ENCODE measurements at places on chromosomes 4 and X. TPM values are rescaled to one million over a fixed set of nuclear protein-coding genes. Genes with fewer than 3 reads are reported as not detected.

FRMD7 gene
- total RNA-seq, result not detected

PNMA3 gene
- 0.13 TPM for total RNA-seq

RNF113A gene
- 15.2 TPM for total RNA-seq

TMEM128 gene
- total RNA-seq, result 15.0 TPM

OPHN1 gene
- 5.5 TPM for total RNA-seq

RNF128 gene
- total RNA-seq, result not detected

FGD1 gene
- total RNA-seq, result 0.77 TPM

SPINK2 gene
- total RNA-seq, result not detected

ITM2A gene
- 95.0 TPM for total RNA-seq

KLB gene
- under 0.01 TPM for total RNA-seq

CXCL8 gene
- 35.7 TPM for total RNA-seq

SULT1E1 gene
- 2.3 TPM for total RNA-seq

EFNB1 gene
- total RNA-seq, result 18.9 TPM

GNRHR gene
- not detected for total RNA-seq

DNA sequence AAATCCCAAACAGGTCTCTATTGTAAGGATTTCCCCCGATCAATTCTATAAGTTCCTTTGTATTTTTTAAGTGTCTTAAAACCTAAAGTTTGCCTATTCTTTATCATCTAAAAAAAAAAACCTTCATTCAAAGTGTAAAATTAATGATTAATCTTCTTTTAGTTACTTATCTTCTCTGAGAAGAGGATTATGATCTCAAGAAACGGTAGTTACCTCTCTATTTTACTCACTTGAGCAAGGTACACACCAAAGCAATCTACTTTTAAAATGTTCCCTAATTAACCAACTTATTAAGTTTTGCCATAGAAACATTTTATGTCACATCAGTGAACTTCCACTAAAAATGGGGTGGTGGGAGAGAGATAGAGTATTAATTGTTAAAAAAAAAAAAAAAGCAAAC lies 15.2 kb upstream of the GALNT7 start:
- no peak for DNase-seq

DNA sequence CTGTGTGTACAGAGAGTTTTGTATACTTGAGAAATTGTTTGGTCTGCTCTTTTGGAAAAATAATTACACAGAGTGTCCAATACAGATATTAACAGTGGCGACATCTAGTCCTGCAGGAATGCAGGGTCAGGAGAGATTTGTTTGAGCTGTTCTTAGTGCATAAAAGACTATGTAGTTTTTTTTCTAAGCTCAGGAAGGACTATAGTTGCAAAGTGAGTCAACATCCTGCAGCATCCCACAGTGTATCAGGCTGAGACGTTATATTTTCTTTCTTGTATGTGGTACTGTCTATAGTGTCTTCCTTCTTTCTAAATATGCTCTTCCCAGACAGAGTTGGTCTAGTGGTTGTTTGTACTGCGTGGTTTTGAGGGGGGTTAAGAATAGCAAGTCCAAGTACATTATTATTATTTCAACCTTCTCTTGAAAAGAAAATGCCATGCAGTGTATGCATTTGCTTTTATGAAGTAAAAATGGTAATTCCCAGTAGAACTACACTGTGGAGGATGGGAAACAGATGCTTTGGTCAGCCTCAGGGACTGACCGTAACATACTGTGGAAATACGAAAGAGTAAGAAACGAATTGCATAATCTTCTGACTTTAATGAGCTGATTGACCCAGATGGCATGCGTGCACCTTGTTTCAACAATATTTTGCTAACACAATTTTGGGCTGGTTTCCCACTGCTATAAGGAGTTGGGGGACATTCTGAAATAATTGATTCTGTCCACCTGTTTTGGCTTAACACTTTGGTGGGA lies 67.4 kb downstream of the DMP1 start:
- DNase-seq, result no peak

GRCh38 chr4:7778510-7779431 lies 160.9 kb downstream of the AFAP1 start:
- DNase-seq, result no peak

DNA sequence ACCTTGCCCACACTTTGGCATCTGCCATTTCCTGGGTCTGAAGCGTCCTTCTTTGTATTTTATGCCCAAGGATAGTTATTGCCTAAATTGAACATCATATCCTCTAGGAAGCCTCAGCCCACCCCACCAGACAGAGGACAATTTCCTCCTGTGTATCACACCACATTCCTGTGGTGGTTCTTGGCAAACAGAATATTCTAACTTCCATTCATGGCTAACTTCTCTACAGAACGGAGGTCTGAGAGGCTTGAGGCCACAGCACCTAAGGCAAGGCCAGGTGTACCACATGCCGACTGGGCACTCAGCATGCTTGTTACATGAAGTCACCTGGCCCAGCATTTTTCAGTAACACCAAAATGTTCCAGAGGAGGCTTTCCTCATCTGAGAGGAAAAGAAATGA lies 42.4 kb downstream of the CD99L2 start:
- no peak for DNase-seq

DNA sequence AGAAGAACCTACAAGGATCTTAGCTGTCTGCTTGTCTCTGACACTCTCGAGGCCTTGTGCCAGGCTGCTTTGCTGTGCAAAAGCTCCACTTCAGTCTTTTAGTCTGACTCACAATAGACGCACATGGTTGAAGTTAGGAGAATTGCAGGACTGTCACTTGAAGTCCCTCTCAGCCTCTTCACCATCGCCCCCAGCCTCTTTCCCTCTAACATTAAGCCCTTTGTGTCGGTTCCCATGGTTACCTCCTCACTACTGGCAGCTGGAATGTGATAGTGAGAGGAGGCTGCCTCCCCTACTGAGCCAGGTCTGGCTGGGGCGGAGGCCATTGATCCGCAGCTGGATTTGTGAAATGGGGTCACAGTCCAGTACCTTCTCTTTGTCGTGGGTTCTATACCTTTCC lies 201.8 kb downstream of the SOWAHB start:
- no peak for DNase-seq

DNA sequence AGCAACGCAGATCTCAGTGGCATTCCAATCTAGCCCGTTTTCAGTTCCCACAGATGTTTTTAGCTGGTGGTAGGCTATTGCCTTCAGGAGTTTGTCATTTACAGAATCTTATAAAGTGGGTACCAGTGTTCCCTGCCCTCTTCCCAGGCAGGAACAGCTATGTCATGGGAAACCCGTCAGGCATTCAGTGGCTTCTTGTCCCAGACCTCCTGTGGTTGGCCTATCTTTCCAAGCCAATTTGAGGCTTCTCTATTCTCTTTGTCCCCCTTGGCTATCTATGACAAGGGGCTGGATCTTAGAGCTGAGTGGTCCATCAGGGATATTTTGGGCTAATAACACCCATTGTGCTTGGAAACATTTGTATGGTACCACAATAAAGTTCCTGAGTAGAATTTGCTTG lies 33.6 kb upstream of the RPL34 start:
- no peak for DNase-seq

- no peak for DNase-seq
Measured at GRCh38 chr4:123298801-123299200, 97.8 kb upstream of the SPRY1 start.

DNA sequence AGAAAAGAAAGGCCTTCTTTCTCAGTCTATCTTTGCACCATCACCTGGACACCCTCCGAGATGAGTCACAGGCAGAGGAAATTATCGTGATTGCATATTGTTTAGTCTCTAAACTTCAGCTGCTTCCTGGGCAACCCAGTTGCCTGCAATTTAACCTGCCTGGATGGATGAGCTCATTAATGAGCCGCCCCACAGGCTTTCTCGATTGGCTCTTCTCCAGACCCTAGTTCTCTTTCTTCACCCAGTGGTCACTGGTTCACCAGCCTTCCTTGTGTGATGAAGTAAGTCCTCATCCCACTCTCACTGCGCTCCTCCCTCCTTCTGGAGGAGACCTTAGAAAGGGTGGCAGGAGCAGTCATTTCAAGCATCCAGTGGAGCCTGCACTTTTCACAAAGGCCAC lies 94.4 kb downstream of the SOWAHB start:
- peak; percentile 30 for DNase-seq

DNA sequence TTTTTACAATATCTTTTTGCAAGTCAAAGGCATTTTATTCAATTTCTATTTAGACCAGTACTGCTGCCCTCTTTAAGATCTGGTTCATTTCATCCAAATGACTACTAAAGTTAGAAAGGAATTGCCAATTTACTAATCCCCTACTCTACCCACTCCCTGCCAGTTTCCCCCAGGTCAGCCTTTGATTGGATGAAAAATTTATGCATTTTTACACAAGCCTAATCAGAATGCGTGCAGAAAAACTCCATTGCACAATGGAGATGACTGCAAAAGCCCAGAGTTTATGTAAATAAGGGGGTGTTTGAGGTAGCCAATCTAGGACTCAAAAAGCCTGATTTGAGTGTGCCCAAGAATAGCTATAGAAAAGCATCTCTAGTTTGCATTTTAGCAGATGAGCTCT lies 310.6 kb downstream of the PABPC4L start:
- DNase-seq, result no peak

DNA sequence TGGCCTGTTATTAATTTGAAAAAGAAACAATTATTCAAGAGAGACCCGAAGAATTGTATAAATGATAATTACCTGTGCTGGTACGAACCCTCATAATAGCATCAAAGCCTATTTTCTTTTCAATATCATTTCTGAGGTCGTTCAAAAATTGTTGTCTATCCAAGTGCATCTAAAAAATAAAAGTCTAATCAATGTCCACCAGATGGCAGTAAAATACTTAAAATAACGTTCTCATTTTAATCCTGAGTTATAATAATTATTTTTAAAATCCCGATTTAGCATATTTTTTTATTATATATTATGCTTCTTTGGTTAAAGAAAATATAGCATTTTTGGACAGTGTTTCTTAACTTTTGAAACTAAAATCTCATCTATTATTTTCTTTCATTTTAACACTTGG lies 55.7 kb downstream of the METTL14 start:
- no peak for DNase-seq

DNA sequence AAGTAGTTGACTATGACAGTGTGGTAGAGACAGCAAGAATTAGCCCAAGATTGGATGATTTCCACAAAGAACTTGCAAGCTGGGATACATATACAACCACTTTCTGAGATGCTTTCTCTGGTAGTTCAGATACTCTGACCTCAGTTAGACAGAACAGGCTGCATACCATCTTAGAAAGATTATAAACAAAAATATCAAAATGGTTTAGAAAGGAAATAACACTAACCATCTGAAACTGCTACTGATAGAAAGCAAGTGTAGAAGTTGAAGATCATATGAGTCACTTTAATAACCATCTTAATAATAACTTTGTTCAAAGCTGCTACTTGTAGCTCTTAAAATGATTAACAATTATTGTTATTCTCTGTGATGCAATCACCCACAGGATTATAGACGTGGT lies 255.4 kb upstream of the TTC29 start:
- DNase-seq, result no peak

DNA sequence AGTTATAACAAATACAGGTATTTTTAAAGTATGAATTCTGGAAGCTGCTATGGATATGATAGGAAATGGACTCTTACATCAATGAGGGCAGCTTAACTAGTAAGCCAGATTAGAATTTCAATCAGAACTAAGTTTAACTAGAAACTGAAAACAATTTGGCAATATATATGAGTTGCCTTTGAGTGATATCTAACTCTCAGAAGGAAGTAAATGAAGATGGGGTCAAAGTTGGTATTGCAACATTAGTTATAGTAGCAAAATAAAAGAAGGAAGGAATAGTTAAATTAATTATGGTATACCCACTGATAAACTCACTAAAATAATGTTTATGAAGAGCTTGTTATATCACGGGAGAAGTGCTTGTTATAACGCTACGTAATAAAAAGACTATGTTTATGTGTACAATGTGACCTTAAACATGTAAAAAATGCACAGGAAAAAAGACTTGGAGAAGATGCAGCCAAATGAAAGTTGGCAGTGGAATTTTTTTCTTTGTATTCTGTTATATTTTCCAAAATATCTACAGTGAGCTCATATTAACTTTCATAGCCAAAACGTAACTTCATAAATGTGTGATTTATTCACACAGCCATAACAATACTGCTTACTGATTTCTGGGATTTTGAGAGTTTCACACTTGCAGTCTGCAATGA lies 34.5 kb downstream of the PHKA2 start:
- DNase-seq, result no peak

- no peak for DNase-seq
Measured at GRCh38 chr4:41763729-41764128, 15.2 kb upstream of the PHOX2B start.

GRCh38 chrX:125765347-125765746 lies 400.7 kb downstream of the DCAF12L2 start:
- no peak for DNase-seq

GRCh38 chr4:153348006-153348405 lies 3.5 kb downstream of the MND1 start:
- DNase-seq, result no peak

DNA sequence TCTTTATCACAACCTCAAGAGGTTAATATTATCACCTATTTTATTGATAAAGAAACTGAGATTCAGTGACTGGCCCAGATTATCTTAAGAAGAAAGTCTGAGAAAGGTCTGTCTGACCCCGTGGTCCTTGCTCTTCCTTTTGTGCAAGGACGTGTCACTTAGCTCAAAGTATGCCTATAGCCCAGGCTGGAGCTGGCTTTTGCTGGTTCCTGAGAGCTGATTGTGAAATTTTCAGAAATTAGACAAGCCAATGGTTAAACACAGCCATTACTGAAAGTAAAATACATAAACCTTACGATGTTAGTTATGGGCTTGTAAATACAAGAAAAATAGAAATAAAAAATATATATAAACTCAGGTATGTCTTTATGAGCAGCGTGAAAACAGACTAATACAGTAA lies 70.1 kb downstream of the CHRNA9 start:
- no peak for DNase-seq

GRCh38 chr4:73505567-73505966 lies 24.0 kb downstream of the AFM start:
- no peak for DNase-seq

DNA sequence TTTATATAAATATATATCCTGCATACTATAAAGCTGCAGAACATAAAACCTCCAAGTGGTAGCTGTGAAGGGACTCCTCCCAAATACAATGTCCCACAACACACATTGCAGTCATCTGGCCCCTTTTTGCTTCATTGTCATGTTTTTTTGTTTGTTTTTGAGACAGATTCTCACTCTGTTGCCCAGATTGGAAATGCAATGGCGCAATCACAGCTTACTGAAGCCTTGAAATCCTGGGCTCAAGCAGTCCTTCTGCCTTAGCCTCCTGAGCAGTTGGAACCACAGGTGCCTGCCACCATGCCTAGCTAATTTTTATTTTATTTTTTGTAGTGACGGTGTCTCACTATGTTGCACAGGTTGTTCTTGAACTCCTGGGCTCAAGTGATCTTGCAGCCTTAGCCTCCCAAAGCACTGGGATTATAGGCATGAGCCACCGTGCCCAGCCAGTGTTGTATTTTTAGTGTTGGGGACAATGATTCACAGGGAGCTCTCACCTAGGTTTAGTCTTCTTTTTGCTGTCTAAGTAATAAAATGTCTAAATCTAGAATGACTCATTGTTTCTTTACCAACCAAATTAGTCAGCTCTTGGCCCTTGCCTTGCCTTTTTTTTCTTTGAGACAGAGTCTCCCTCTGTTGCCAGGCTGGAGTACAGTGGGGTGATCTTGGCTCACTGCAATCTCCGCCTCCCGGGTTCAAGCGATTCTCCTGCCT lies 24.0 kb upstream of the XIAP start:
- DNase-seq, result no peak

GRCh38 chr4:135240796-135241195 lies 1039.2 kb upstream of the PABPC4L start:
- no peak for DNase-seq
